ENCODE measurements at places on chromosomes 3 and 15.

DNA sequence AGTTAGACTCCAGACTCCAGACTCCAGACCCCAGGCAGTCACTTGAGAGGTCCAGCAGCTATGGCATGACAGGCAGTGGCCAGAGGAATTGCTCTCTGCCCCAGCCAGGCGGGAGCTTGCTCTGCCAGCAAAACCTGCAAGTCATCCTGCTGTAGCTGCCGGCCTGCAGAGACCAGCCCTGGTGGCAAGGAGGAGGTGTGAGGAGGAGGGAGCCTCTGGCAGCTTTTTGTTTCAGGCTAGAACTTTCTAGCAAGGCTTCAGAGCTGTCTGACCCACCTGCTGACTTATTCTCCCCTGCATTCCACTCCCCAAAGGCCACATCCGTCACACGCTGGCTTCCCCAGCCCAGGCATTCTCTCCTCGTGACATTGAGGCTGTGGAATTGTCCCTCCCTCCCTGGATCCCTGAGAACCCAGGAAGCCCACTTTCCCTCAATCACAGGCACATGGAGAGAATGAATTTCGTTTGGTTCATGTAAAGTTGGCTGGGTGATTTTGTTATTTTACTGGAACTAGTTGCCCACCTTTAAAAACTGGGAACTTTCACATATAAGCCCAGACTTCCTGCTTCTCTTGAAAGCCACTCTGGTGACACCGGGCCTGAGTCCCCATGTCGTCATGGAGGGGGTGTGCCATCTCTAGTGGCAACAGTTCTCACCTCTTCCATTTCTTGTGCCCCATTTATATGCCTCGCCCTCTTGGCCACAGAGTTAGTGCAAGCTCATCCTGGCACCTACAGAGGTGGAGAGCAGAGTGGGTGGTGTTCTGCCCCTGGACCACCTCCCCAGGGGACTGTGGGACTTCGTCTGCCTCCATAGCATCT, 82.7 kb downstream of the ABHD5 start:
- peak; percentile 85 for DNase-seq

GRCh38 chr3:26652164-26652563, 29.6 kb downstream of the LRRC3B start:
- DNase-seq = no peak

GRCh38 chr15:73674587-73674986, 9.6 kb upstream of the CD276 start:
- no peak for DNase-seq

DNA sequence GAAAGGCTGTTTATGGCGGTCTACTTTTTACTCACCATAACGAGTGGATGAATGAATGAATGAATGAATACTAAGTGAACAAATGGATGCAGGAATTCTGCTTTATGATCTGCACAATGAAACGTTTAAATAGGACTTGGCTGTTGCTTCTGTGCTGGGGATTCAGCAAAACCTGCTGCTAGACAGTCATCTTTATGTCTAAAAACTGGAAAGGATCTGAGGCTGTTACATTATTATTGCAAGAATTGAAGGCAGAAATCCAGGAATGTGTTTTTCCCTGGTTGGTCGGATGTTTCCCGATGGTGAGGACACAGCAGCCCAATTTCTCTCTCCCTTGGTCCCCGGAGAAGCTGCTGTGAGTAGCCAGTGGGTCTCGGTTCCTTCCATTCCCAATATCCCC, 94.2 kb downstream of the GABRG3 start:
- no peak for DNase-seq

DNA sequence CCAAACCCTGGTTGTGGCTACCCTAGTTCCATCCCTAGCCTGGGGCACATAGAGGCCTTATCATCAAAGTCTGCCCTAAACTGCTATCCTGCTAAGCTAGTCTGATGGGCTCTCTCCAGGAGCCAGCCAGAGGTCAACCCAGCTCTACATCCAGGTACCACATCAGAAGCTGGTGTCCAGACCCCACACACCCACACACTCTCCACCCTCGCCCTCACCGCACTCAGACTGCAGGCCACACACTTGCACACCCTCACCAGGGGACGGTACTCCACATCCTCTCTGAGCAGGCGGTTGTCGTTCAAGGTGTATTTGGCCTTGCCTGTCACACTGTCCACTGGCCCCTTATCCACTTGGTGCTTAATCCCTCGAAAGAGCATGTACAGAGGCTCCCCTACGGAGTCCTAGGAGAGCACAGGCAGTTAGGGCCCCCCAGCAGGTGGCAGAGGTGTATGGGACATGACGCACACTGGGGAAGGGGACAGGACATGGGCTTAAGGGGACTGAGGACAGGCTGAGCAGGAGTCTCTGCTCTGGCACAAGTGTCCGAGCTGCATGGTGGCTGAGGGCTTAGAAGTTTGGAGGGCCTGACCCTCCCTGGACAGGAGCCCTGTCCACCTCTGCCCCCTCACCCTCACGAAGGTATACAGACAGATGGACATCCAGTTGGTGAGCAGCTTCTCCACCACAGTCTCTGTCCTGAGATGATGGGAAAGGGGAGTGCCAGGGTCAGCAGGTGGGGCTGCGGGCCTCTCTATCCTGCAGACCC, 18.1 kb downstream of the PLXNB1 start:
- no peak for DNase-seq

GRCh38 chr3:37620071-37620635, 241.5 kb upstream of the CTDSPL start:
- no peak for DNase-seq

- DNase-seq = no peak
Measured at GRCh38 chr3:170413291-170413690, 5.4 kb upstream of the CLDN11 start.

DNA sequence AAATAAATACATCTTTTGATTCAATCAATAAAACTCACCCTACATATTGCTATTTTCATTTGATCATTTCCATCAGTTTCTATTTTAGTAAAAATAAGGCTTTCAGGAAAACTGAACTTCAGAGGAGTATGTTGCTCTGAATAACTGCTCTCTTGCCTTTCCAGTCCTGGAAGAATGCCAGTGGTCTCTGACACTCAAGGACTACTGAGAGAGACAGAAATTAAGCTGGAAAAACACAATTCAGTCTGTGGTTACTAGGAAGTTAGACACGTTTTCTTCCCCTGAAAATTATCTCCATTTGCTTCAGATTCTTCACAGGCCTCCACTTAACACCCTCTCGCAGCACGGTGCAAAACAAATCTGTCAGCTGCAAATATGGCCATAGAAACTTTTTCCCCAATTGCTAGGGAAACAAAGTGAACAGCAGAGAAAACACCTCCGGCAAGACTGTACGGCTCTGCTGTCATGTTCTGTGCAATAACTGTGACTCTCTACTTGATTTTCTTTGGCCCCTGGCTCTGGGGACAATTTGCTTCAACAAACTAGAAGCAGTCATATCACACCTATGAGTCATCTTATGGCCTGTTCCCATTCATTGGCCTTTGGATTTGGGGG, 353.0 kb downstream of the MAGI1 start:
- DNase-seq = no peak

DNA sequence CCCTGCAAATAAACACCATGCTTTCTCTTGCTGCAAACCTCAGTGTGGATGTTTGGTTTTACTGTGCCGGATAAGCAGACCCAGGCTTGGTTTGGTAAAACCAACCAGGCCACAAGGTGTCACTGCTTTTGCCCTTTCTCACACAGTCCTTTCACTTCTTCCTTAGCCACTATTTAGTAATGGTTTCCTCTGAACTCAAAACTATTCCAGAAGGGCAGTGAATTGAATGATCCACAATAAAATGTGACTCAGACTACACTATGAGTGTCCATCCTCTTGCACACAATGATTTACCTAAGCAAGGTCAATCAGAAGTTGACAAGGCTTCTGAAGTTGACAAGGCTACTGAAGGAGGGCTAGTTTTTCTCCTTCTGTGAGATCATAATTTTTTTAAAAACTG, 552.4 kb upstream of the CCDC54 start:
- peak; percentile 60 for DNase-seq

DNA sequence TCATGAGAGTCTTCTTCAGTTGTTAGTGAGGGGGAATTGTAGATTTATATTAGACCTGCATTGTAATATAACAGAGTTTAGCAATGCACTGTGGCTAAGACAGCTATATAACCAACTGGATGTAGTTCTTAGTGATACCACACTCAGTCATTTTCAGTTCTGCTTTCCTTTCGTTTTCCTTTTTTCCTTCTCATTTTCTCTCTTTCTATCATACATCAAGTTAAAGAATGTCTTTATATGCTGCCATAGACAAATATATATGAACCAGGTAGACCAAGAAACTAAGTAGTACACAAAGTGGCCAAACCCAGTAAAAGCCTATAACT, 43.7 kb upstream of the CD47 start:
- peak; percentile 81 for DNase-seq

- no peak for DNase-seq
Measured at GRCh38 chr15:73965094-73965757, 26.9 kb downstream of the STOML1 start.

GRCh38 chr15:31328969-31329639, 2.5 kb downstream of the KLF13 start:
- no peak for DNase-seq

GRCh38 chr3:14923476-14923875, 23.9 kb upstream of the NR2C2 start:
- DNase-seq = no peak

DNA sequence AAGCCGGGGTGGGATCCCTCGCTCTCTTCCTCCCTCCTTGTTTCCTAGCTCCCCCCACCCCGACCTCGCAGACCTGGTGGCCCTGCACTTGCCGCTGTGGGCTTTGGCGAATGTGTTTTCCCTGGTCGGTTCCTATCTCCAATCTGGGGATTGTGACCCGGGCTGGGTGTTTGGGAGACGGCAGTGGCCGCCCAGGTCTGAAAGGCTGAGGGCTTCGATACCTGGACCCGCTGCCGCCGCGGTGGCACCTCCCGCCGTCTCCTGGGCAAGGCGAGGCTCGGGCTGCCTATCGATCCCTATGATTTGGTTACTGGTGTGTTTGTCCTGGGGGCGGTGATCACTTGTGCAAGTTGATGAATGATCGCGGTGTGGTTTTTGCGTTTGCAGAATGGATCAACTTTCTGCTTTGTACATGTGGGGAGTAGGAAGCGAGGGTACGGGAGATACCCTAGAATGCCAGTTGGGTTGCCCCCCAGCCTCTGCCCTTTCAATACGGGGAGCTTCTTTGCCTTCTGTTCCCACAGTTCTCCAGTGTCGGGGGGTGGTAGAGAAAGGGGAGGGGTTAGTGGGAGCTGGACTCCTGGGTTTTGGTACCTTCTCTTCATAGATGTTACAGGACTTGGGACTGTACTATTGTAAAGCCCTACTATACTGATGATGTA, 3.0 kb downstream of the BBX start:
- peak; percentile 36 for DNase-seq

- DNase-seq = peak; percentile 50
Measured at GRCh38 chr15:89575656-89576416, 567 bp downstream of the TICRR start.

DNA sequence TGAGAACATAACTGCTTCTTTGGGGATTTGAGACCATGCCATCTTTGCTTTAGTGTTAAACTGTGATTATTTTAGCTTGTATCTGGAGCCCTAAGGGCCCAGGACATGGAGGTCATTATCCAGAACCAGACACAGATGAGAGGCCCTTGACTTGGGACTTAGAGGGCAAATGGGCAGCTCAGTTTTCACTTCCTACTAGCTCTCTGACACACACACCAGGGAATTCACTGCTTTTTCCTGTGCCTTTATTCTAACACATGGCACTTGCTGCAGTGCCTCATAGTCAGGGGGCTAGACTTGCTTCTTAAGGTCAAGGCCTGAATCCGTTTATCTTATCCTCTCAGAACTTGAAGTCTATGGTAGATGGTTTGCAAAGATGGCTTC, 33.3 kb downstream of the AMOTL2 start:
- DNase-seq = no peak

GRCh38 chr15:91465696-91466095, 365.6 kb downstream of the SV2B start:
- no peak for DNase-seq

DNA sequence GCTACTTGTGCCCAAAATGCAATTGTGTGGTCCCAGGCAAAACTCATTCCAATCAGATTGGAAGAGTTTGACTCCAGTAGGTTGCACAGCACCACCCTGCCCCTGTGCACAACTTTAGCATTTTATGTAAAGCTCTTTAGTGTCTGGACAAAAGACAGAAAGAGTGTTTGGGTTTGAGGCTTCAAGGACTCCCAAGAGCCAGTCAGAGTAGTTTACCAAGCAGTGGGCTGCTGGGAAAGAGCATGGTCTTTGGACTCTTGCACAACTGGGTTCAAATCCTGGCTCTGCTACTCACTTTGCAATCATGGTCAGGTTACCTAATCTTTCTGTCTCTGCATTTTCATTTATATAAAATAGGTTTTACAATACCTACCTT, 75.8 kb upstream of the UMPS start:
- no peak for DNase-seq

GRCh38 chr15:81966631-81967030, 79.2 kb downstream of the MEX3B start:
- DNase-seq = no peak

DNA sequence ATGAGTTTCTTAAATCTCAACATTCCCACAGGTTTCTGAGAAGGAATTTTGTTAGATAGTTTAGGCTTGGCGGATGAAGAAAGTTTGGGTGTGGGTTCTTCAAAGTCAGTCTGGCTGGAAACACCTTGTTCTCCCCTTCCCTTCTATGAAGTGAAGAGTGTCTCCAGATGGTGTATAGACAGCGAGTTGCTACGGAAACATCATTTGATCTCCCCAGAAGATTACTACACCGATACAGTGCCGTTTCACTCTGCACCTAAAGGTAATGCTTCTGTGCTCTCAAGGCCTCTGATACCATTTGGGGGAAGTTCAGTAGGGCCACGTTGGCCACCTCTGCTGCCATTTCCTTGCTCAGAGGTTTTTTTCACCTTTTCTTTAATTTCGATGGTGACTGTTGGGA, 20.6 kb downstream of the DLEC1 start:
- DNase-seq = no peak

DNA sequence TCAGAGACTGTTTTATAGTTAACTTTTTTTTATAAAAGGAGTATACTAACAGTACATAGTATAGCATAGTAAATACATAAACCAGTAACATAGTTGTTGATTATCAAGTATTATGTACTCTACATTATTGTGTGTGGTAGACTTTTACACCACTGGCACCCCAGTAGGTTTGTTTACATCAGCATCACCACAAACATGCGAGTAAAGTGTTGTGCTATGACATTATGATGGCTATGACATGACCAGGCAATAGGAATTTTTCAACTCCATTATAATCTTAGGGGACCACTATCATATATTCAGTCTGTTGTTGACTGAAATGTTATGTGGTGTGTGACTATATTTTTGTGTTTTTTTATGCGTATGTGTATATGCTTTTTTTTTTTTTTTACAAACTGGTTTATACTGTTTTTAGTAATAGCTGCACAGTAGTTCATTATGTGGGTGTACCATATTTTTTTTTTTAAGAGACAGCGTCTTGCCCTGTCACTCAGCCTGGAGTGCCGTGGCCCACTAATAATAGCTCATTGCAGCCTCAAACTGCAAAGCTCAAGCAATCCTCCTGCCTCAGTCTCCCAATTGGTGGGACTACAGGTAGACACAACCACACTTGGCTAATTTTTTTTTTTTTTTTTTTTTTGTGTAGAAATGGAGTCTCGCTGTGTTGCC, 1.9 kb downstream of the CAPN7 start:
- DNase-seq = peak; percentile 31

GRCh38 chr15:29888646-29889045, 66.4 kb upstream of the TJP1 start:
- no peak for DNase-seq

Measured in OCI-M1 (cell line).